SIG-M5 (cell line): ENCODE measurements at places on chromosomes 3 and 15.

DNA sequence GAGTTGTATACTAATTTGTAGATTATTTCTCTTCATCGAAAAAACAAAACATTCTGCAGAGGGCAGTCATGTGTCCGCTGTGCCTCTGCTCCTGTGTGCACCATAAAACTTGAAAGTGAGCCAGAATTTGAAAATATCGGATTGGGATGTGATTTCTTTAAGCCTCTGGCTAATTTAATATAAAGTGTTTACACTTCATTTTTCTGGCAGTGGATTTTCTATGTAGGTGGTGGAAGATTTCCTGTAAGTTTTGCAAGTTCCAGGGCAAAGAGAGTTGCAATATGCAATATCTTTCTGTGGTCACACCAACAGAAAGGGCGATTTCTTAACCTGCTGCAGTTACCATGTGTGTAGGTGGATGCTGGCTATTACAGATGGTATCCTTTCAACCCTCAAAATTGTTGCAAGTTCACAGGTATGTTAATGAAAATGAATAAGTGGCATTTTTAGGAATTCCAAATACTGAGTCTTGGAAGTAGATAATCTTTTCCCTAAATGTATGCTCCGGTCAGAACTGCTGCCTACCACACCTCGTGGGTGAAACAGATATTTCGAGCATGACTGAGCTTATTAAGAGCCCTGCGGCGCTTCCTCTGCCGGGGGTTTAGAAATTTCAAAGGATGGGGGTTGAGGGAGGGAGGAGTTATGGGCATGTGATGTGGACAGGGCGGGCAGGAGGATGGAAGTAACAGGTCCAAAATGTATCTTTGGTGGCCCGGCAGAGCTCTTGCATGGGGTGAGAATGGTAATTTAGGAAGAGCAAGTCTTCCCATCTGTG, 134.0 kb downstream of the PGPEP1L start:
- DNase-seq = peak; percentile 38

- no peak for DNase-seq
Observed at GRCh38 chr3:128784232-128784631, 58.2 kb downstream of the RAB7A start.

DNA sequence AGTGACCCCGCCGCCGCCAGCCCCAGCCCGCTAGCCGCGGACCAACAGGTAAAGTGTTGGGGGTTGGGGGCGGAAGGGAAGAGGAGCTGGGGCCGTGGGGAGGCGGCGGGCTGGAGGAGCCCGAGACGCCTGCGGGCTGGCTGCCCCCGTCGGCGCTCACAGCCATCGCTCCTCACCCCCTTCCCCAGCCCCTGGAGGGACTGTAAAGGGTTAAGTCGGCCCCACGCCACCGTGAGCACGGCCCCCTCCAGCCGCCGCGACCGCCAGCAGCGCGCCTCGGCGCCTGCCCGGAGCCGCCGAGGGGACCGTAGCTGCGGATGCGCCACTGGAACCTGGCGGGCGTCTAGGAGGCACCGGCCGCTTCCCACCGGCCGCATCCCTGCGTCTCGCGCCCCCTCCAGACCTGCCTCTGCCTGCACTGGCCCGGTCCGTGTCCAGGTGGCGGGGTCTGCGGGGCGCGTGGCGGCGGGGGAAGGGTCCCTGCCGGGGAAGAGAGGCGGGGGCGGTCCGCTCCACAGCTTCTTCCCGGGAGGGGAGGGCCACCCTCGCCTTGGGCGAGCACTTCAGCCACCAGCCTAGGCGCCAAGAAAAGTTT, 522 bp downstream of the MED12L start:
- DNase-seq = no peak

GRCh38 chr3:161354554-161354953, 16.8 kb downstream of the SPTSSB start:
- no peak for DNase-seq

- no peak for DNase-seq
Observed at GRCh38 chr3:52931889-52932288, 34.5 kb upstream of the STIMATE start.

DNA sequence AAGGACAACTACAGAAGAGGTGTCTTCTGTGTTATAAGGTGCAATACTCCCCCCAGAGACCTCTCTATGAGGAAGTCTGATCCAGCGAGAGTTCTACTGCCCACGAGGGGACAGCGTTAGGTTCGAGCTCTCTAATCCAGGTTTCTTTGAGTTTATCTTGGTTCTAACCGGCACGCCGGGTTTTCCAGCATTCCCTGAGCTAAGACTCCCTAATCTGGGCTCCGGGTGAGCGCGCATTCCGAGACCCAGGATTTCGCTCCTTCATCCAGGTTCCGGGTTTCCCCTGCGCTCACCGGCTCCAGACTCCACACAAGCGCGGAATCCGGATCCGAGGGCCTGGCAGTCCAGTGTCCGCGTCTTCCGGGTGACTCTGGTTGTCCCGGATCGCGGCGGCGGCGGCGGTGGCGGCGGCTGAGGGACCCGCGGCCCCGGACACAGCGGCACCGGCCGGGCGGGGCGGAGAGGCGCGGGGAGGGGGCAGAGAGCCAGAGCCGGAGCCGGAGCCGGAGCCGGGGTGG, at the start of gene ZNF609:
Gene ZNF609, plus strand, starts transcription at position 373 of the 518 bp plus-strand sequence. CDS start 38,842 bp downstream, outside the sequence.
- no peak for DNase-seq
